ENCODE measurements at places on chromosomes 5 and 9. TPM values are rescaled to one million over a fixed set of nuclear protein-coding genes. Genes with fewer than 3 reads are reported as not detected.

SLC36A3 gene
- not detected for total RNA-seq

LRSAM1 gene
- total RNA-seq, result 19.4 TPM

CFAP90 gene
- total RNA-seq, result not detected

GRCh38 chr5:989961-990530 is 18.6 kb upstream of the NKD2 start:
- DNase-seq, result no peak

GRCh38 chr5:8923526-8923925 is 622.3 kb downstream of the SEMA5A start:
- DNase-seq, result no peak

DNA sequence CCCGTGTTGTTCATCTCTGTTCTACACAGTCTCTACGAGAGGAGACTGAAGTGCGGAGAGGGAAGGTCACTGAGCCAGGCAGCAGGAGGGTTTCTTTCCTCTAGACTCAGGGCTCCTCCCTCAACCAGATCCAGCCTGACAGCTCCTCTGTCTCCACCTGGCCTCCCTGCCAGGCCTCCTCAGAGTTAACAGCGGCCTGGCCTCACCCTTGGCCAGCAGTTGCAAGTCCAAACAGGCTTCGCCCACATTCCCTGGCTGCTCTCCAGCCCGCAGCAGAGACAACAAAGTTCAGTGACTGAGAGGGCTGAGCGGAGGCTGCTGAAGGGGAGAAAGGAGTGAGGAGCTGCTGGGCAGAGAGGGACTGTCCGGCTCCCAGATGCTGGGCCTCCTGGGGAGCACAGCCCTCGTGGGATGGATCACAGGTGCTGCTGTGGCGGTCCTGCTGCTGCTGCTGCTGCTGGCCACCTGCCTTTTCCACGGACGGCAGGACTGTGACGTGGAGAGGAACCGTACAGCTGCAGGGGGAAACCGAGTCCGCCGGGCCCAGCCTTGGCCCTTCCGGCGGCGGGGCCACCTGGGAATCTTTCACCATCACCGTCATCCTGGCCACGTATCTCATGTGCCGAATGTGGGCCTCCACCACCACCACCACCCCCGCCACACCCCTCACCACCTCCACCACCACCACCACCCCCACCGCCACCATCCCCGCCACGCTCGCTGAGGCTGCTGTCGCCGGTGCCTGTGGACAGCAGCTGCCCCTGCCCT is at the start of gene HRCT1:
HRCT1 (plus strand) TSS at position 291 of the 768 bp plus-strand sequence; CDS start at position 377, 86 bp downstream.
- DNase-seq, result no peak

- DNase-seq, result no peak
These were observed 66.1 kb upstream of the ANKRD55 start for GRCh38 chr5:56299212-56299611.

GRCh38 chr9:95043826-95044225 is 273.7 kb downstream of the FANCC start:
- no peak for DNase-seq

- no peak for DNase-seq
These were observed 19.6 kb downstream of the TENT4A start for GRCh38 chr5:6732634-6733410.

GRCh38 chr5:93793159-93793781 is 51.9 kb upstream of the POU5F2 start:
- no peak for DNase-seq

DNA sequence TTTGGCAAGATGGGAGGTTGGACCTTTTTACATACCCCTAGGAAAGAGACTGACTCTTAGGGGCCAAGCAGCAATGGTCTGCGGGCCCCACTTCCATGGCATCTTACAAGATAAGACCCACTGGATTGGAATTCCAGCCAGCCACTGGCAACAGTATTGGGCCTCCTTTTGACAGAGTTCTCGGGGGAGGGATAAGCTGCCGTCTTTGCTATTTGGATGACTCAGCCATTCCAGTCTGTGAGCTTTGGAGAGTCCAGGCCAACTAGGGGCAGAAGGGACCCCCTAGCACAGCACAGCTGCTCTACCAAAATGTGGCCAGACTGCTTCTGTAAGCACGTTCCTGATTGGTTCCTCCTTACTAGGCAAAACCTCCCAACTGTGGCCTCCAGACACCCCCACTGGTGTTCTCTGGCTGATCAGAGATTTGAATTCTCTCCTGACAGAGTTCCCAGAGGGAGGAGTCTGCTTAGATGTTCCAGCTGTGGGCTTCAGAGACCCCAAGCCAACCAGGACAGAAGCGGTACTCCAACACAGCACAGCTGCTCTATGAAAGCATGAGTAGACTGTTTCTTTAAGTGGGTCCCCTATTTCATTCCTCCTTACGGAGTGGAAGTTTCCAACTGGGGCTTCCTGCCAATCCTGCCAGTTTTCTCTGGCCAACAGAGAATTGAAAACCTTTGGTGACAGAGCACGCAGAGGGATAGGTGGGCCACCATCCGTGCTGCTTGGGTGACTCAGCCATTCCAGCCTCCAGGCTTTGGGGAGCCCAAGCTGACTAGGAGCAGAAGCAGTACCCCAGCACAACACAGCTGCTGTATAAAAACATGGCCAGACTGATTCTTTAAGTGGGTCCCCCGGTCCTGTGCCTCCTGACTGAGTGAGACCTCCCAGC is 672.1 kb upstream of the RIOK2 start:
- DNase-seq, result no peak

- DNase-seq, result no peak
These were observed 14.1 kb upstream of the MOCS2 start for GRCh38 chr5:53123702-53124101.

DNA sequence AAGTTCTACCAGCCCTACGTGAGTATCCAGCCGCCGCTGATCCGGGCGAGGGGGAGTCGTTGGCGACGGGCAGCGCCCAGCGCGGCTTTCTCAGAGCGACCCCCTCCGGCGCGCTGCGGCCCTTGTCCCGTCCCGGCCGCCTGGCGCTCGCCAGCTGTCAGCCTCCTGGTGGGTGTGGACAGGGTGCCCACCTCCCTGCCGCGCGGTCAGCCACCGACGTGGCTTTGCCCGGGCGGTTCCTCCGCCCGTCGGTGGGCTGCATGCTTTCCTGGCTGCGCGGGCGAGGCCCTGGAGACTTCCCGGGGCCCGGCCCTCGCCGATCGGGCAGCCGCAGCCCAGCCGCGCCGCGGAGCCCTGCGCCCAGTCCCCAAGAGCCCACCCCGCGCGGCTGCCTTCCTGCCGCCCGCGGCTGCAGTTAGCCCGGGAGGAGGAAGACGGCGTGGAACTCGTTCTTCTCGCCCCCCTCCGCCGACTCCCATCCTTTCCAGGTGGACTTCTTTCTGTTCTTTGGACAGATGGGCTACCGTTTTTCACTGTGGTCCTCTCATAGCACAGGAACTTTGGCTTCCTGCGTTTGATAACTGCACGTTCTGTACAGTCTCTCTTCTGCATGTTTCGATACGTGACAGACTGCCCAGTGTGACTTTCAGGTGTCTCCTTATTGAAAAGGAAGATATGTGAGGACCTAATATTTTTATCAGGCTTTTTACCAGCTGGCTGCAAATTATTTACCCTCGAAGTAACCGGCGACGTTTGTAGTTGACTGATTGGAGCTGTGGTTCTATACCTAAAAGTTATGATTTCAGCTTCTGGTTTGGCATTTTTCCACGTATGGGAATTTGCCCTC is 577 bp downstream of the AP3S1 start:
- no peak for DNase-seq
